ENCODE measurements at places on chromosomes 1 and 21.

GRCh38 chr1:19786988-19787423 is 12.7 kb downstream of the TMCO4 start:
- DNase-seq: no peak

- DNase-seq: no peak
Measured at GRCh38 chr1:228423404-228424053, 6.9 kb upstream of the TRIM17 start.

GRCh38 chr1:77143529-77144121 is 75.6 kb downstream of the PIGK start:
- DNase-seq: no peak

DNA sequence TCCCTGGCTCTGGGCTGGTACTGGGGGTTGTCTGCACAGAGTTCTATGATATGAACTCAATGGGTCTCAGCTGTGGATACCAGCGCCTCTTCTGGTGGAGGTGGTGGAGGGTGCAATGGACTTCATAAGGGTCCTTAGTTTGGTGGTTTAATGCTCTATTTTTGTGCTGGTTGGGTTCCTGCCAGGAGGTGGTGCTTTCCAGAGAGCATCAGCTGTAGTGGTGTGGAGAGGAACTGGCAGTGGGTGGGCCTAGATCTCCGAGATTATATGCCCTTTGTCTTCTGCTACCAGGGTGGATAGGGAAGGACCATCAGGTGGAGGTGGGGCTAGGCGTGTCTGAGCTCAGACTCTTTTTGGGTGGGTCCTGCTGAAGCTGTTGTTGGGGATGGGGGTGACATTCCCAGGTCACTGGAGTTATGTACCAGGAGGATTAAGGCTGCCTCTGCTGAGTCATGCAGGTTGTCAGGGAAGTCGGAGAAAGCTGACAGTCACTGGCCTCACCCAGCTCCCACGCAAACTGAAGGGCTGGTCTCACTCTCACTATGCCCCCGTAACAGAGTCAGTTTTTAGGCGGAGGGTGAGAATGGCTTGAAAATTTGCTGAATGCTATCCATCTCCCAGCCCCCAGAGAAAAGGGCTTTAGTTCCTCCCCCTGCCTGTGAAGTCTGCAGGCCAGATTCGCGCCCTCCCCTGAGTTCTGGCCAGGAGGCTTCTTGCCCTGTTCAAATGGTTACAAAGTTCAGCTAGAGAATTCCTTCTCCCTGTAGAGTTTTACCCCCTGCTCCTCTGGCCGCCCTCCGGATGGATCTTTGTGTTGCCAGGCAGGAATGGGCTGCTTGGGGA is 902.9 kb downstream of the LTN1 start:
- no peak for DNase-seq

GRCh38 chr1:20250340-20250989 is 40.2 kb upstream of the VWA5B1 start:
- no peak for DNase-seq

- no peak for DNase-seq
Measured at GRCh38 chr1:98292994-98293393, 368.5 kb upstream of the SNX7 start.

GRCh38 chr1:40308036-40308727 is 8.9 kb downstream of the COL9A2 start:
- DNase-seq: no peak

DNA sequence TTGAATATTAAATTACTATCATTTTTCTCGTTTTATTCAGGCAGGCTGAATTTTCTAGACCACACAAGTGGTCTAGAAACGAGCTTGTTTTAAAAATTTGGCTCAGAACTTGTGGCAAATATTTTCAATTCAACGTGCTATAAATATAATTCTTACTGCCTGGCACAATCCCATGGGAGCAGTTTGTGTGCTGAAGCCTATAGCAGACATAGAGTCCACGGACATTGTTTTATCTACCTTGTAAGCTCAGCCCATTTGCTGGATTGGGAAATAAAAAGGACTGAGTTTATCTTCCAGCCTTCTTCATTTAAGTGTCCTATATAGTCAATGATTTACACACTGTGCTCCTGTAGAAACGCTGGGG is 103.4 kb downstream of the ZBTB18 start:
- no peak for DNase-seq

DNA sequence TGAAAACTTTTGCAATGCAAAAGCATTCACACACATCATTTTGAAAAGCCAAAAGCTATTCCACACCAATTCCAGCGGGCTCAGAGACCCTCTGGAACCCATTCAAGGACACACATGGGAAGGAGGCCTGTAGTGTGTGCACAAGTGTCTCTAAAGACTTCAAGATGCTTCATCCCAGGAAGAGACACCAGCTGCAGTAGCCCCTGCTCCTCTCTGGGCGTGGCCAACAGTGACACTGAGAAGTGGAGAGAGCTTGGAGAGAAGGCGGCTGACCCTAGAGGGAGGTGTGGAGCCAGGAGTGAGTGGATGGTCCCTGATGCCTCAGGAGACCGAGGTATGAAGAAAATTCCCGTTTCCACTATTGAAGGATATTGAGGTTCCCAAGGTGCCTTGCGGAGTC is 14.9 kb upstream of the TNNI1 start:
- no peak for DNase-seq

- DNase-seq: no peak
Measured at GRCh38 chr1:158819461-158820443, 11.4 kb upstream of the MNDA start.

- DNase-seq: no peak
Measured at GRCh38 chr1:230317823-230318819, 108.0 kb downstream of the PGBD5 start.

- DNase-seq: no peak
Measured at GRCh38 chr21:41422546-41423304, 3.3 kb upstream of the MX1 start.

DNA sequence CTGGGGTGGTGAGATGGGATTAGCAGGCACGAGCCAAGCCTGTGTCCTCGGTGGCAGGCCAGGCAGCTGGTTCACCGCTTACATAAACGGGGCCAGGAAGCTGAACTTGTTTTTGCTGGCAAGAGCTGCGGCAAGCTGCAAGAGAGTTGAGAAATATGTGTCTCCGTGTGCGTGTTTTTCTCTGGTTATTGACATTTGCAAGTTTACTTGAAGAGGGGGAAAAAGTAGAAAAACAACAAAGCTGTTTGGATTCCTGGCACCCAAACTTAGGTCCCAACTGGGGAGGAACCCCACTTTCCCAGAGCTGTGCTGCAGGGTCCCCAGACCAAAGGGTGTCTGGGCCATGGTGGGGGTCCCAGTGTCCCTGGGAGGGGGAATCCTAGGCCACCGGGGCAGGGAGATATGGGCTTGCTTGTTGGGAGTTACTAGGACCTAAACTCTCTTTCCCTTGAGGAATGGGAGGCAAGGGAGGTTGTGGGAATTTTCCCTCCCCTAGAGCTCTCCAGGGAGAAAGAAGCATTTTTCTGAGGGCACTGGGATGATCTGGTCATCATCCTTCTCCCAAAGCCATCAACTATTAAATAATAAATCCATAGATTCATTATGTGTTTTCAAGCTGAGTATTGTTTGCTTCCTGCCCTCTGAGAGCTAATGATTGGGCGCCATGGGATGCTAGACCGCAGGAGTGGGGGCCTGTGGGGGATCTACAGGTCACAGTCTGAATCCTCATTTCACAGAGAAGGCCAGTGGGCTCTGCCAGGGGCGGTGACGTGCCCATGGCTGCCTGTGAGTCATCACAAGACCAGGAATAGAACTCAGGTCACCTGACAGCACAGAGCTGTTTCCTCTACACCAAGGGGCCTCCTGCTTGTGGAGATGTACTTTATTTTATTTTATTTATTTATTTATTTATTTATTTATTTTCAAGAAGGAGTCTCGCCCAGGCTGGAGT is 14.8 kb downstream of the IL6R start:
- DNase-seq: peak; percentile 95

- DNase-seq: no peak
Measured at GRCh38 chr21:29265690-29266479, 32.8 kb upstream of the BACH1 start.

DNA sequence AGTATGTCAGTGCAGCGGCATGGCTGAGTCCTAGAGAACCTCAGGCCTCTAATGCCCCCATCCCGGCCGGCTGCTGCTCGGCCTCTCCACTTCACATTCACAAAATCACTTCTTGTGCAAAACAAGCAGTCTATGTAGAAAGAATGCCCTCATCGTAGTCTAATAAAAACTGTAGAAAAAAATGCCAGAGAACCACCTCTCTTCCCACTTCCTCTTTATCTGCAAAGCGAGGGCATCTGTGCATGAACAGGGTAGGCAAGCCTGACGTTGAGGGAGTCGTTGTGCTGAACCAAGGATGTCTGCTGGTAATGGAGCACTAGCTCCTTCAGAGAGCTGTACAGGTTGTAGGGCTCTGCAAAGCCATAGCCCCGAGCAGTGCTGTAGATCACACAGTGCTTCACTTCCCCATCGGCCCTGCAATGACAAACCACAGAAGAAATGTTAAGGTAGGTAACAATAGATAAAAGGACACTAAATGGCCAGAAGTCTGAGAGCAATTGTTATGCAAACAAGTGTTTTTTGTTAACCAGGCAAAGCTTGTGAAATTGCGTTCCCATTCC is 88.9 kb downstream of the PIK3R3 start:
- no peak for DNase-seq

GRCh38 chr1:116988248-116988647 is 13.3 kb upstream of the CD101 start:
- DNase-seq: no peak

DNA sequence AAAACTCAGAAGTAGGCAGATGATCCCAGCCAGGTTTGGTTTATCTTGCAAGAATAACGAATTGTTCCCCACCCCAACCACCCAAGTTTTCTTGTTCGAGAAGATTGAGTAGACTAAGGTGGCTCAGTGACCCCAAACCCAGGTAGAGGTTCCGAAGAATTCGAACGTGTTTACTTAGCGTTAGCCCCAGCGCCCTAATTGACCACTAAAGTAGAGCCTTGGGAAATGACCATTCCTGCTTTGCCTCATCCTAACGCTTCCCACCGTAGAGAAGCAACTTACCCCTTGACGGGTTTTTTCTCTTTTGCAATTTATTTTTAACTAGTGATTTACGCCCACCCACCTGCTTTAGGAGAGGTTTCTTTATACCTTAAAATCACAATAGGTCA is 870 bp downstream of the FBXO28 start:
- DNase-seq: no peak

DNA sequence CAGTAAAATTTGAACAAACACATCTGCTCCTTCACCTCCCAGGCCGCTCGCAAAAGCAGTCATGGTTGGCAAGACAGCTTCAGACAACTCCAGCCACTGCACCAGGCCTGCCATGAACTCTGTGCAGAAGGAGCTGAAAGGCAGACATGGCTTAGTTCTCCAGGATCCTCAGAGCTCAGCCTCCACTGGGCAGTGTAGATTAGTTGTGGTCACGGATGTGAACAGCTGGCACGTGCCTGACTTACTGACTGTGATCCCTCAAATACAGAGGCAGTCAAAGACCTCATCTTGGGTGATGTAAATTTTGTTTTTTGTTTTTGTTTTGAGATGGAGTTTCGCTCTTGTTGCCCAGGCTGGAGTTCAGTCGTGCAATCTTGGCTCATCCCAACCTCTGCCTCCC is 28.4 kb downstream of the TMCO4 start:
- DNase-seq: no peak

GRCh38 chr1:11940260-11940921 is 5.9 kb downstream of the PLOD1 start:
- DNase-seq: no peak

DNA sequence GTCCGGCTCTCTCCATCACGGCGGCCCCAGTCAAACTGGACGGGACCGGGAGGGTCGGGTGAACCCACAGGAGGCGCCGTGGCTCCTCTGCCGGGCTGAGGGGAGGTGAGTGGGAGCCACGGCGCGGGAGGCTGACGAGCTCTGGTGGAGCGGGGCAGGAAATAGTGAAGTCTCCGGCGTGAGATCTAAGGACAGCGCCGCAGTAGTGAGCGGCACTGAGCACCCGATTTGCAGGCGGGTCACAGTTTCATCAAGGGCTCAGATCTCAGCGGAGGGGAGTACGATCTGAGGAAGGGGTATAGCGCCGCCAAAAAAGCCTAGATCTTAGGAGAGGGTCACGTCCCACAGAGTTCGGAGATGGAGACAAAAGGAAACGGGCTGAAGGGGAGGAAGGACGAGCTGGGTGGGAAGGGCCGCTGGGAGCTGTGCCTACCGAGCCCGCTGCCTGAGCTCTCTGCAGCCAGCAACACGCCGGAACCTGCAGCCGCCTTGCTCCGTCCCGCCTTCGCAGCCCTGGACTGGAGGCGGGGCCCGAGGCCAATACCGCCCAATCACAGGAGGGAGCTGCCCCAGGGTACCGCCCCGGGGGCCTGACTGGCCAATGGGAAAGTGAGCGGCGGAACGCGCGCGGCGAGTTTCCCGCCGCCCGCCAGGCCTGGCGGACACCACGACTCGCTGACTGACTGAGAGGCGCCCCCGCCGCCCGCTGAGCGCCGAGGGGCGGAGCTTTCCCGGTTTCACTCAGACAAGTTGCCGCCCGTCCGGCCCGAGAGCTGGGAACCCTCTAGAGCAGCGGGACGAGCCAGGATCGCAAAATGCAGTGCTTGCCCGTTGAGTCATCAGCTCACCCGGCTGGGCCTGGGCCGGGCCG is 1.9 kb downstream of the SFN start:
- peak; percentile 97 for DNase-seq

DNA sequence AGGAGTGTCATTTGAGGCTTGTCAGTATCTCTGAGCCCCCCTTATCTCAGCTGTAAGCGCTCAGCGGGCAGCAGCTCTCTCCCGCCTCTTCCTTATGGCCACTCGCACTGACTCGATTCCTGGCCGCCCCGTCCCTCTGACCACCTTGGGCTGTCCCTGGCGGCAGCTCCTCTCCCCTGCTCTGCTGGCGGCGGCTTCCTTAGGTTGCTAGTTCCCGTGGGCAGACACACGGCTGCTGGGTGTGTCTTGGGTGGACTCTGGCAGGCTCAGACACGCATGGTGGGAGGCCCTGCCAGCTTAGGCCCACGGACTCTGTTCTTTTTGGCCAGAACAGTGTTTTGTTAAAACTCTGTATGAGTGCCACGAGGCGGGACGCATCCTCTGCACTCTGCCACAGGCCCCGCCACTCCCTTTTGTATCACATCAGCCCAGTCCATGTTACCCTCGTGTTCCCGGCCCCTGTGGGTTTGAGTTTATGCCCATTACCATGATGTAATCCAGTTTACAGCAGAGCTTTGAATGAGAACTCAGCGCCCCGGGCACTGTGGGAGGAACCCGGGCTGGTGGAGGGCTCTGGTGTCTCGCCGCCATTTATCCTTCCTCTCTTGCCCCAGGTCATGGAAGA is 45.9 kb downstream of the COQ8A start:
- DNase-seq: no peak

GRCh38 chr1:30612536-30613065 is 110.8 kb downstream of the MATN1 start:
- no peak for DNase-seq

GRCh38 chr1:160078512-160079195 is 2.7 kb upstream of the KCNJ9 start:
- no peak for DNase-seq

DNA sequence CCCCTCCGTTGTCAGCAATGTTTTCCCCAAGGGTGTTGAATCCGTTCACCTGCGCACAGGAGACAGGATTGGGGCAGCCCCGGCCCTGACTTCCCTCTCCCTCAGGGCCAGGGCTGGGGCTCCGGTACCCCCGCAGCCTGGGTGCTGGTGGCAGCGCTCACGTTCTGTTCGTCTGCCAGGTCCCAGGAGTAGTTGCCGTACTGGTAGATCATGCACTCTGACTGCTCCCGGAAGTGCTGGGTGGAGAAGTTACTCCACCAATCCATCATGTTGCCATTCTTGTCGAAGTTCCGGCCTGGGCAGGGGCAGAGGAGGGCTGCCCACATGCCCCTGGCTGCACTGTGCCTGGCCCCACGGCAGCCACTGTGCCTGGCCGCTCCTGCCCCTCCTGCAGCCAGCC is 6.1 kb downstream of the PRXL2B start:
- no peak for DNase-seq

Measured in smooth muscle cell of the brain vasculature (primary cell).